Frontal cortex (tissue), 4 donors: ENCODE measurements at places on chromosomes 2 and 18. TPM values are rescaled to one million over a fixed set of nuclear protein-coding genes. Genes with fewer than 3 reads are reported as not detected.

AGXT gene
- total RNA-seq = not detected

- DNase-seq = no peak
Observed at GRCh38 chr2:202387608-202388342, 11.6 kb downstream of the BMPR2 start.

NEU2 gene
- not detected for total RNA-seq

GRCh38 chr2:74304332-74305148 is 38.7 kb downstream of the SLC4A5 start:
- no peak for DNase-seq

TACR1 gene
- total RNA-seq = 1.2 TPM

GRCh38 chr2:75100011-75100800 is 99.1 kb downstream of the TACR1 start:
- no peak for DNase-seq

GRCh38 chr2:141440072-141440635 is 690.7 kb downstream of the LRP1B start:
- DNase-seq = no peak

DNA sequence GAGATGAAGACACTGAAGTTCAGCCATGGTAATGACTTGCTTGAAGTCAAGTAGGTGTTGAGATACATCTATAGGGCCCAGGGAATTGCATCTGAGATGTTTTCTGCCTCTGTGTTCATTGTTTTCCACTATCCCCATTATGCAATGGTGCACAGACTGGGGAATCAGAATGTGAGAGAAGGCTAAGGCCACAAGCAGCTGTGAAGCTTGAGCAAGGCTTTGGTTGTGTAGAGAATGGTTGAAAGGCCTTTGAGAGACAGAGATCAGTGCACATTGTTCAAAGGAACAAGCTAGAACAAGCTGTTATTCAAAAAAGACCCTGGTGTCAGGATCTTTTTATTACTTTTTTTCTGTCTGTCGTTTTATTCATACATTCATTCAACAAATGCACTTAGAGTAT is 82.3 kb downstream of the MYO1B start:
- DNase-seq = no peak

- no peak for DNase-seq
Observed at GRCh38 chr2:179454443-179455171, 190.0 kb upstream of the SESTD1 start.

DNA sequence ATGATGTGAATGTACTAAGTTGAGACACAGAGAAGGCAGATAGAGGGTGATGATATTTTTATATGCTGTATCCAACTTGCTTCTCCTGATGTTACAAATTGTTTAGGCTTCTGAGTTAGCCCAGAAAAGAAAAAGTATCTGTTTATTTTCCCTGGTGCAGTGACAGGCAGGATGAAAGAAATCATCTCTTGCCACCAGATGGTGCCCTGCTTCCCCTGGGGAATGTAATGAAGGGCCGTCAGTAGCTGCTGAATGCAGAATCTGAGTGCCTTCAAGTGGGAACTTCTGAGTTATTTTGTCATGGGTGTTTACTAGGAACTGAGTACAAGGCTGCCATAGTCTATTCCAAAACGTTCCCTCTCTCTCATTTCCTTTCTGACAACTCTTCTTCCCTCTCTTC is 525.6 kb downstream of the MBD2 start:
- peak; percentile 5 for DNase-seq

TMEM185B gene
- total RNA-seq = 15.1 TPM

DNA sequence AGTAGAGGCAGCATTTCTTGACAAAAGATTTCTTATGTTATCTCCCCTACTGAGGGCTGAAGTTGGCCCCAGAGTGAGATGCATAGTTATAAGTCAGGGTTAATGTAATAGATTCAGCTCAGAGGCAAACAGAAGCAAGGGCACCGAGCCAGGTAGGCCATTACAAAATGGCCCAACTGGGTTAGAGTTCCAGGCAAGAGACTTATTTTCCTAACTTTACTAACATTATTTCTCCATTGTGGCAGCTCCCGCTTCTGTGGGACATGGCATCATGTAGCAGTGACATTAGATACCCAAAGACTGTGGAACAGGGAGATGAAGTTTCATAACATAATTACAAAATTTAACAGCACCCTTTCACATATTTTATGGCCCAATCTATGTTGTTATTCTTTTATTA is 27.1 kb downstream of the TSPYL6 start:
- no peak for DNase-seq

DNA sequence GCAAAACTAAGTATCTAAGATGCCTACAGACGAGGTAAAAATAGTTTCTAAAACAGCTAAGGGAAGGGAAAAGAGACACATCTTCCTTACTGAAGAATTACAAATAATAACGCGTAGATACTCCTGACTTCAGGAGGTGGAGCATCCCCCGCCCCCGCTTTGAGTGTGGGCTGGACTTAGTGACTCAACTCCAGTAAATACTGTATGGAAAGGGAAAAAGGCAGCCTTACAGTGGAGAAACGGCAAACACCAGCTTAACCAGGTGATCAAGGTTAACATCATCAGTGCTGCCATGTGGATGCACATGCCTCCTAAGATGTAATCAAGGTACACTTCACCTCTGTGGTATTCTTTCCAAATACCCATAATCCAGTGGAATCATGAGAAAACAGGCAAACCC is 47.9 kb downstream of the HADHB start:
- DNase-seq = no peak

GRCh38 chr2:230893338-230893737 is 28.6 kb downstream of the ITM2C start:
- no peak for DNase-seq

CXCR1 gene
- total RNA-seq = under 0.01 TPM

PRKAG3 gene
- total RNA-seq = not detected

- peak; percentile 24 for DNase-seq
Observed at GRCh38 chr2:106269591-106270291, 75.6 kb upstream of the UXS1 start.

PLGLB1 gene
- 9.4 TPM for total RNA-seq

C2orf68 gene
- total RNA-seq = 22.8 TPM

DNA sequence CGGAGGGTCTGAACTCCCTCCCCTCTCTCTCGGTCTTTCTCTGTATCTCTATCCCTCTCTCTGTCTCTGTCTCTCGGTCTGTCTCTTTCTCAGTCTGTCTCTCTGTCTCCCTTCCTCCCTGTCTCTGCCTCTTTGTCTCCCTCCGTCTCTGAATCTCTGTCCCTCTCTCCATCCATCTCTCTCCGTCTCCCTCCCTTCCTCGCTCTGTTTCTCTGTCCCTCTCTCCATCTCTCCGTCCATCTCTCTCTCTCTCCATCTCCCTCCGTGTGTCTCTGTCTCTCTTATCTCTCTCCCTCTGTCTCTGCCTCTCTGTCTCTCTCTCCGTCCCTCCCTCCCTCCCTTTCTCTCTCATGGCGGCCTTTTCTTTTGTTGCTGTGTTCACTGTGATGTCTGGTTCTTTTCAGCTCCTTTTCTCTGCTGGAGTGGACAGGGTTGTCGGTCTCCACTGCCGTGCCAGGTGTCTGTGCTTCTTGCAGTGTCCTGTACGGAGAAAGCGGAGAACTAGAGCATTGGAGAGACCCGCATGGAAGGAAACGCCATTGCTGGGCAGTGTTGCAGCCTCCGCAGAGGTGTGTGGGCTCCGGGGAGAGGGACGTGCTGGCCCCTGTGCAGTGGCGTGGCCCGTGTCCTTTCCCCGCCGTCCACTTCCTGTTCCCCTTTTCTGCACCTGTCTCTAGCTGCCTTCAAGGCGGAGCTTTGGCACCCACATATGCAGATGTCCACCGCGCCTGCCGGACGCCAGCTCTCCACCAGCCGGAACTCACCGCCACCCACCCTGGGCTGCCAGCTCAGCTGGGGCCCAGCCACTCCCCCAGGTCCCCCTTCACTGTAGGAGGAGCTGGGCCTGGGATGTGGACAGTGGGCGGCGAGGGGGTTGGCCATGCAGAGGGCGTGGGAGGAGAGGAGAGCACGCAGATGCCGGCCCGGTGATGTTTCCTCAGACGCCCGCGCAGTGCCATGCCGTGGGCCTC is 113.1 kb downstream of the NFATC1 start:
- DNase-seq = no peak

SERPINB5 gene
- under 0.01 TPM for total RNA-seq

DNA sequence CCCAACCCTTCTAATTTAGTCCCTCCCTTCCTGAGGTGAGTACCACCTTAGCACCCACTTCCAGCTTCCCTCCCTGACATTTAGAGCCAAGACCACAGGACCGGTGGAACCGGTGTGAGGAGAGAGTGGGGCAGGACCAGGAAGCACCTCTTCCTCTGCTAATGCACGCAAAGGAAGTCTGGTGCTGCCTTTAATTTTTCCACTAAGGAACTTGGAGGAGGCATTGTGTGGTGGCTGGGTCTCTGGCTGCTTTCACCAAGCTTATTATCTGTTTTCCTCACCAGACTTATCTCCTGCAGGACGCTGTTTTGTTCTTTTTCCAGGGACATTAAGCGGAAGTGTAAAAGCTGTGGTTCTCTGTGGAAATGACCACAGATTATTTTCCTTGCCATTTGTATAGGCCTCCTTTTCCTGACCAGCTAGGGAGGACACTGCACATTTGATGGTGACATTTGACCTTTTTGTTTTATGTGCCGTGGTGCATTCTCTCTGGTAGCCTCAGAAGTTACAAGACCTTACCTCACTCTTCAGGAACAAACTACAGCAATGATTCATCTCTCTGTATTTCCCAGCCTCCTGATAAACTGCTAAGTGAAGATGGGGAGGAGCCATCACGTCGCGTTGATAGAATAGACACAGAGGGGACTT is 39.8 kb upstream of the SPTBN1 start:
- no peak for DNase-seq

- no peak for DNase-seq
Observed at GRCh38 chr18:11494107-11494506, 115.3 kb upstream of the SLC35G4 start.

PAX8 gene
- under 0.01 TPM for total RNA-seq

DNA sequence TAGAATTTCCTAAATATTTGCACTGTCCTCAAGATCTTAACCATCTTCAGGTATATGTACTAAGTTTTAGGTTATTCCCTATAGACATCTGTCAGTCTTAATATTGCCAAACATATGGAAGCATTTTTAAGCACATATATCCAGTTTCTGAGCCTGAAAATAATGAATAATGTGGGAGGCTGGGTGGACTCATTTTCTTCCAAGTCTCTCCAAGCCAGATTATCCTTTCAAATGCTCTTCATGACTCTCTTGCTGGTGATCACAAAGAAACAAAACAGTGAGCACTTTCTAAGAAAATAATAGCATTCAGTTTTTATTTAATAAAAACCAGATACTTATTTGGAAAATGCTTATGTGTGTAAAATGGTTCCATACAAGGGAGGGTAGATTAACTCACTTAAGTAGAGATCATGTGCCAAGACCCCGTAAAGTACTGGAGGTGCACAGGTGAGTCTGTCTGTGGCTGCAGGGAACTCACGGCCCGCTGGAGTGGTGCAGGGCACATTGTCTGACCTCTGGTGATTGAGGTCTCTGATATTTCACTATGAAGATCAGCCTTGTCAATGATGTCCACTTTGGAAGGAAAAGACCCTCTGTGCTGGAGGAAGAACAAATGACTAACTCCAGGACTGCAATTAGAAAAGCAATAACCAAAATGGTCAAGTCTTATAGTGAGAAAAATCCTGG is 161.6 kb downstream of the TMEM18 start:
- no peak for DNase-seq

GRCh38 chr2:222284466-222284865 is 14.3 kb downstream of the PAX3 start:
- DNase-seq = no peak

IL1R2 gene
- total RNA-seq = not detected

- no peak for DNase-seq
Observed at GRCh38 chr2:26710743-26711456, 18.4 kb downstream of the KCNK3 start.

- no peak for DNase-seq
Observed at GRCh38 chr2:62344472-62344871, 148.6 kb downstream of the B3GNT2 start.

DNA sequence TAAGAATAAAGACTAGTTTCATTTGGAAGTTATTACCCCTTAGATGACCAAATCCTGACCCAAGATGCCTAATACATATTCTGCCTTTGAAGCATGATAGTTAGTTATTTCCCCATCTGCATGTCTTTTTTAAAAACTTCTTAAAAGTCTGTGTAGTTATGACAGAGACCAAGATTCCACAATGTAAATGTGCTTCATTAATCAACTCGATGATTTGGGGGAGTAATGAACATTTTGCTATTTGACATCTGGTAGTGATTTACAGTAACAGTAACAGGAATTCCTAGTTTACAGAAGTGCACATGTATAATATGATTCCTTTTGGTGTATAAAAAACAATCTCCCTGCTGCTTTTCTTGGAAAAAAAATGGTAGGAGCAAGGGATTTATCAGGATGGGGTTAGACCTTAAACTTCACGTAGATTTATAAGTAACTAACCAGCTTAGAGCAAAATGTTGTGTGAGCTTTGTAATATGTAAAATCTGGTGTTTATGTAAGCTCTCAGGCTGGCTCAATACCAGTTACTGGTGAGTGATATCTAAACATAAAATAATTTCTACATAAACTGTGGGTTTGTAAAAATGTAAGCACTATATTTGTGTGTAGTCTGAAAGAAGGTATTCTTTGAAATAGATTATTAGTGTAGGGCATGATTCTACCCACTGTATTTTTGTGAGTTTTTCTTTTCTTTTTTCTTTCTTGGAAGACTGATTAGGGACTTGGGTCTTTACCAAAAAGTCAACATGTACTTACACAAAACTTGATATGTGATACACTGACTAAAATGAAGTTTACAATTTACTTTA is 641.6 kb downstream of the EPHA4 start:
- no peak for DNase-seq

AGAP1 gene
- 27.3 TPM for total RNA-seq

RFX8 gene
- 0.41 TPM for total RNA-seq

DNA sequence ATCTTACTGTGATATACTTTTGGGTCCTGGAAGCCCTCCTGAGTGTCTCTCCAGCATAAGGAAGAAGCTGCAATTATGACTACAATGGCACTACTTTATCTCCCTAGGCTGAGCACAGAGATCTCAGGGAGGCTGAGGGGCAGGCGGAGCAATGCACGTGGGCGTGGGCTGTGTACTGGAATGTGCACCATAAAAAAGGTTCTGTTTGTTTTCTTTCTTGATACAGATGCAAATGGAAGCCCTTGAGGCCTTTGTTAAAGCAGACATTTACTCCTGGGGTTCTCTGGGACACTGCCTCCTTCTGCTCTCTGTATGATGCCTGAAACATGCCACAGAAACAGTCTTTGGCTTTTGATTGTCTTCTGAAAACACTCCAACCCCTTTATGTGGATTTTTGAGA is 79.1 kb upstream of the DLX2 start:
- no peak for DNase-seq

- no peak for DNase-seq
Observed at GRCh38 chr2:217339753-217340152, 479.9 kb upstream of the TNP1 start.

- no peak for DNase-seq
Observed at GRCh38 chr18:62569081-62569655, 46.3 kb downstream of the ZCCHC2 start.
